AG09319 (cell line): ENCODE measurements at places on chromosomes 1 and 21.

DNA sequence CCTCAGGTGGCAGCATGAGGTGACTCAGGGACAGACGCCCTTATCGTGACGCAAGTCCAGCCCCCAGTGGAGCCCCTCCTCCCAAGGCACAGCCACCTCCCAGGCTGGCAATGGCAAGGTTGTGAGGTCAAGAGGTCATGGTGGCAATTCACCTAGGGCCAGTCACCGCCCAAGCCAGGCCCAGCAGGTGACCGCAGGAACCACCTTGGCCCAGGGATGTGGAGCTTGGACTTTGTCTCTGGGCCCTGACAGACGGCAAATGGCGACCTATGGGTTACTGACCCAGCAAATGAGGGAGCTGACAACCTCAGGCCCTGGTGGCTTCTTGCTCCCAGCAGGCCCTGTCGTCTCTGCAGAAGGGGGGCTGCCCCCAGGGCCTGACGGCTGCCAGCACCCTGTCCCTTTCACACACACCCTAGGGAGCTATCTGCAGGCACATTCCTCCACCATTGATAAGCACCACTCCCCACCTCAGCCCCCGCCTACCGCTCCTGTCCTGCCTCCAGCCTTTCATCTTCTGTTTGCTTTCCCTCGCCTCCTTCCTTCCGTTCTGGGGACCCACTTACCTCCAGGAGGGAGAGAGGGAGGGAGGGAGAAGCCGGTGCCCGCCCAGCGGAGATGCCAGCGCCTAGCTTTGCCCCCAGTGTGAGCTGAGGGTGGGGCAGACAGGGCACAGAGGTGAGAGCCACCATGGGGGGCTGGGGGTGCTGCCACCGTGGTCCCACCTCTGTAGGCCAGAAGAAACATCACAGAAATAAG lies 12.1 kb downstream of the EPHA2 start:
- no peak for DNase-seq

DNA sequence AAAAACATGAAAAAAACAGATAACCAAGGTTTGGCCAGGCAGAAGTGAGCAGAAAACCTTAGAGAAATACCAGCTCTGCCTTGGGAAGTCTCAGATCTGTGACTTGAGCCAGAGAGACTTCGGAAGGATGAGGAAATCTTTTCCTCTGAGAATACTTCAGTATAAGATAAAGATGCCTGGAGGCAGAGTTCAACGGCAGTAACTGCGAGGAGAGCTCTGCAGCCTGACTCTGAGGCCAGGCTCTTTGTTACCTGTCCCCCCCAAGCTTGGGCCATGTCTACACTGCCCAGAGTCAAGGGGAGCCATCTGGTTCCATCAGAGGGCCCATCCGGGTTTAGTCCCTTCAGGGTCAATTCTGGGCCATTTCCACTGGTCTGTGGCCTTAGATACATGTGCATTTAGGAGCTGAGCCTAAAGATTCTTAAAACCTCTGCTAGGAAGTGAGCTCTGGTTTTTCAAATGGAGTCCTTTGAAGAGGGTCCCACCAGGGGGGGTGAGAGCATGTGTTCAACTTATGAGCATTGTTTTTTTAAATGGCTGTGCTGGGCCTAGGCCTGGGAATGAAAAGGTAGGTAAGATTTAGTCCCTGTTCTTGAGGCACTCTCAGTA lies 8.7 kb downstream of the KIRREL1 start:
- no peak for DNase-seq

DNA sequence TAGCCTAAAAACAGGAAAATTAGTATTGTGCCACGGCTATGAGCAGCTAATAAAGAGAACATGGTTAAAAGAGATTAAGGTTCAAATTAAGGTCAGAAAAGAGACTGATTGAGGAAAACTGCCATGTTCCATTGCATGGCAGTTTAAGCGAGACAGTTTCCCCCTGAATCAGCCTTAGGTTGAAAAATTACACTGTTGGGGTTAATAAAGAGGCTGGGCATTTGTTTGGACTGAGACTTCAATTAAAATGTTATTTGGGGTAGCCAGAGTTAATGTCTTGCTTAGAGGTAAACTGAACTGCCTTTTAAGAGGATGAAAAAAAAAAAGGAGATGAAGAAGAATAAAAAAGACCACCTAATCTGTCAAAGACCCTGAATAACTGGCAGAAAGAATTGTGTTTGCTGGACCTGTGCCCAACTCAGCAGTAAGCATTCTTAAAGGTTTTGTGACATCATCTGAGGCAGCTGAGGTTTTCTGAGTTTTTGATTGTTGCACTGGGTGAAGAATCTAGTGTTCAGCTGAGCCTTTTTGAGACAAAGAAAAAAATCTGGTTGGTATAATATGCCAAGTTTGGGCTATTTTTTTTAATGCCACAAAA lies 17.7 kb upstream of the PROX1 start:
- DNase-seq, result no peak

- peak; percentile 20 for DNase-seq
Measured at GRCh38 chr1:247111700-247112478, 7.7 kb upstream of the ZNF669 start.

- no peak for DNase-seq
Measured at GRCh38 chr1:203968761-203969160, 104.2 kb upstream of the SOX13 start.

DNA sequence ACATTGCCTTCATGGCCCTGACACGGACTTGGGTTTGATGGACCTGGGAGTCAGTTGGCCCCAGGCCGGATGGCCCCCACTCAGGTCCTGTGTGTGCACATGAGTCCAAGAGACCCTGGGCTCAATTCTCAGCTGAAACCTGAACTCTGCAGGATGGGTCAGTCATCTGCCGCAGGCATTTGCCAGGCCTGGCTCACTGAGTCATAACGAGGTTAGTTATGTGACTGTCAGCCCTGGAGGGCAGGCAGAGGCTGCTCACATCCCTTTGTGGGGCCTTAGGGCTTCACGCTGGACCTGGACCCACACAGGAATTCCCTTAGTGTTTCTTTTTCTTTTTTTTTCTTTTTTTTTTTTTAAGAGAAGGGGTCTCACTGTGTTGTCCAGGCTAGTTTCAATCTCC lies 46.5 kb downstream of the PSMG1 start:
- no peak for DNase-seq

- DNase-seq, result no peak
Measured at GRCh38 chr1:201945863-201946223, 505 bp downstream of the LMOD1 start.

- no peak for DNase-seq
Measured at GRCh38 chr1:214116258-214116657, 128.5 kb downstream of the PROX1 start.

DNA sequence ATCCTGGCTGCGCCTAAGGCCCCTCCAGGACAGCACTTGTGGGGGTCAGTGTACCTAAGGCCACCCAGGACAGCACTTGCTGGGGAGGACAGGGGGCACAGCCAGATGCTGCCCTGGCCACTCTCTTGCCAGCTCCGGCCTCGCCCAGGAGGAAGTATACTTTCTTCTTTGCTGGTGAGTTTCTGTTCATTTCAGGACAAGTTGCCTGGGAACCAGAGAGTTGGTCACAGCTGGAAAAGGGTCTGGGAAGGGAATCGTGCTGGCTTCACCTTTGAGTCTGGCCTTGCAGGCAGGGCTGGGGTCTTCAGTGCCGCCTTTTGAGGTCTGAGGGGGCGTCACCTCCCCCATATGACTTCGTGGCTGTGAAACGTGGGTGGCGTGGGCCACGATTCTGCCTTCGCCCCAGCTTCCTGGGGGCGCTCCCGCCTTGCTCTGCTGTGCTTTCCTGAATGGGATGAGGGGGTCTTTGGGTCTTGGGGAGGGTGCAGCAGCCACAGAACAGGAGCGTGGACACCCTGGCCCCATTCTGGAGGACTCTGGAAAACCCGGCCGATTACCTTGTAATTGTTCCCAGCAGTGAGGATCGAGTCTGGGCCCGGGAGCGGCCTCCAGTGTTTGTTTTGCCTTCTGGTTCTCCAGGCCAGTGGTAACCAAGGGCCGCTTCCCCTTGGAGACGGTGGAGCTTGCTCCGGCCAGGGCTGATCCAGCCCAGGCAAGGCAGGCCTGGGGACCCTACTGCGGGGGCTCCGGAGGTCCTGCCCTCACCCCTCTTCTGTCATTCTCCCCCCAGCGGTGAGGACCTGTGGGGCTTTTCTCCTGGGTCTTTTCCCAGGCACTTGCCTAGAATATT lies 45.9 kb downstream of the SPSB1 start:
- no peak for DNase-seq

DNA sequence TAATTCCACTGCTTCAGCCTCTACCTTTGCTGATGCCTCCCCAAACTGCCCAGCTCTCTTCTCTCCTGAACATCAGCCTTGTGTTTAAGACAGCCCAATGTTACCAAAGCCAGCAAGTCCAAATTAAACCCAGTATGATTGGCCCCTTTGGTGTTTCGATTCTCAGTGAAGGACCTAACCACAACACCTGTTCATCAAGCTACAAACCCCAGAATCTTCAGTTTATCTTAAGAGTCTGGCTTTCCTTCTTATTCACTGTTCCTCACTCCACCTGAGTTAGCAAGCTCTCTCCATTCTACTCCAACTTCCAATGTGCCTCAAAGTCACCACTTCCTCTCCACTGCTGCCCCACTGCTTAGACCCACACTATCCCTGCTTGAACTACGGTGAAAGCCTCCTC lies 25.5 kb upstream of the ITPKB start:
- no peak for DNase-seq

- DNase-seq, result no peak
Measured at GRCh38 chr1:89273324-89273778, 691 bp upstream of the GBP5 start.

GRCh38 chr1:93827128-93827527 lies 51.9 kb downstream of the DNTTIP2 start:
- DNase-seq, result no peak

GRCh38 chr1:232875536-232875935 lies 70.3 kb downstream of the MAP10 start:
- DNase-seq, result peak; percentile 57

GRCh38 chr1:8162168-8162567 lies 136.1 kb upstream of the ERRFI1 start:
- no peak for DNase-seq

GRCh38 chr1:169563650-169564049 lies 22.6 kb downstream of the F5 start:
- no peak for DNase-seq

GRCh38 chr1:185581961-185582725 lies 152.0 kb upstream of the HMCN1 start:
- DNase-seq, result no peak

GRCh38 chr1:17441265-17441992 lies 2.0 kb upstream of the RCC2 start:
- no peak for DNase-seq

DNA sequence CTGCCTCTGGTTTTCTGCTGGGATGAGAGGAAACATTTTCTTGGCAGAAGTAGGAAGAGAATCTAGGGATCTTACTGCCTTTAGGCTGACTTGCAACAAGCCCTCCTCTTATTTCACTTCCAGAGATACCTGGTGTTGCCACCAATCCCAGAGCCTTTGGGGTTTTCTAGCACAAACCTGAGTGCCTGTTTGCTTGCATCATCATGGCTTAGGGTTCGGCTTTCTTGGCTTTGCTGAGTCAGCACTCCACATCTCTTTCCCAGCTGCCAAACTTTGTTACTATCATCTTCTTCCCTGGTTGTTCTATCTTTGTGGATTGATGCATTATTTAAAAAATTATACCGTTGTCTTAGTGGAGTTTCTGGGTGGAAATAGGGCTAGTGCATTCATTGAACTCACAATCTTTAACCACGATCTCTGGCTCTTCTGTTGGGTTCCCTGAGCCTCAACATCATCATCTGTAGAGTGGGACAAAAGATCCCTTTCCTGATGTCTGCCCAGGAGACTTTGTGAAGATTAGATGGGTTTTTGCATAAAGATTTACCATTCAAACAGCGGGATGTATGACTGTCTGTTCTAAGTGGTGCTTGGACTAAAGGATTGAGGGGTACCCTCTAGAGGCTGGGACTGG lies 76.6 kb upstream of the SELENON start:
- no peak for DNase-seq

DNA sequence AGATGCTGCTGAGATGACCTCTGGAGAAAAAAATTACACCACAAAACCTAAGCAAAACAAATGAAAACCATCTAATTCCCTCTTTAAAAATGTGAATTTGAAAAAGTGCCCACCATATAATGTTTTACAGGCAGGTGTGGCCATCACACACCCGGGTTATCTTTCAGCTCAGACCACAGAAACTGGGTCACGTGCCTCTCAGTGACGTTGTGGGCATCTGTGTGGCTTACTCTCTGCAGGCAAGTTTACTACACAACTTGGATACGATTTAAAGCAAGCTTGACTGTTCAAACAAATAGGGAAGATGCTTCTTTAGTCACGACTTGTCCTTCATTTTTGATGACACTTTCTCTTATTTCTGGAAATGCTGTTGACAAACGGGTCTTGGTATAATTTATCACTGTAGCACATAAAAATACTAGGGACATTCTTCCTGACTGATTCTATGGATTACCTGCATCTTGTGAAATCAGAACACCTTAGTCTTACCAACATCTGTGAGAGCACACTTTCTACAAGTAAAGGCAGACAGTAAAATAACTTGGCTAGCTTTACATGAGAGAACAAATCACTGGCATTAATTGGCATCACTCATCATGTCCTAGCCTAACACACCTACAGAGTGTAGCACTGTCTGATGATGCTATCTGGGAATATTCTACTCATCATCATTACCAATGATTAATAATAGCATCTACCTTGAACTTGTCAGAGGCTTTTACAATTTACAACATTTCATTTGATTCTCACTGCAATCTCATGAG lies 89.3 kb upstream of the EDEM3 start:
- DNase-seq, result no peak

DNA sequence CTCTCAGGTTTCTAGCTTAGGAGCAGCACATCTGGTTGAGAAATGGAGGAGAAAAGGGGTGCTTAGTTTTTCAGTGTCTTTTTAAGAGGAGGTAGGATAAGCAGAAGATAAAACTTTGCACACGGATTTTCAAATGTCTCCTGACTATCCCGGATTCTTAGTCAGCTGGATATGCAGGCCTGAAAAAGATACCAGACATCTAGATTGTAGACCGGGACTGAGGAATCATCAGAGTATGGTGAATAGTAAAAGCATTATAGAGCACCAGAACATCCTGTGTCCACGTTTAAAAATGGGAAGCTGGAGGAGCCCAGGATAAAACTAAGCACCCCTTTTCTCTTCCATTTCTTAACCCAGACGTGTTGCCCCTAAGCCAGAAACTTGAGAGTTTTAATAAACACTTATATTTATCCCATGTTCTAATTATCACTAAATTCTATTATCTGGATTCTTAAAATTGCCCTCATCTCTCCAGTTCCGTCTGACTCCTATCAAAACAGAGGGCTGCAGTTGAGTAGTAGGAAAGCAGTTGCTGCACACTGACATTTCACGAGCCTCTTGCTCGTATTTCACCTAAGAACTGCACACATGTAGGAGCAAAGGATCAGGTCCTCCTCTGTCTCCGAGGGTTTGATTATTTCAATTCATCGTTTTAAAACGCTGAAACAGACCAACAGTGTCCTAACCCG lies 609 bp downstream of the PIGK start:
- DNase-seq, result no peak

GRCh38 chr1:66276218-66276617 lies 257.7 kb upstream of the SGIP1 start:
- DNase-seq, result no peak

- no peak for DNase-seq
Measured at GRCh38 chr1:222042120-222042519, 300.2 kb upstream of the DUSP10 start.
